ENCODE measurements at places on chromosomes 3 and 15.

DNA sequence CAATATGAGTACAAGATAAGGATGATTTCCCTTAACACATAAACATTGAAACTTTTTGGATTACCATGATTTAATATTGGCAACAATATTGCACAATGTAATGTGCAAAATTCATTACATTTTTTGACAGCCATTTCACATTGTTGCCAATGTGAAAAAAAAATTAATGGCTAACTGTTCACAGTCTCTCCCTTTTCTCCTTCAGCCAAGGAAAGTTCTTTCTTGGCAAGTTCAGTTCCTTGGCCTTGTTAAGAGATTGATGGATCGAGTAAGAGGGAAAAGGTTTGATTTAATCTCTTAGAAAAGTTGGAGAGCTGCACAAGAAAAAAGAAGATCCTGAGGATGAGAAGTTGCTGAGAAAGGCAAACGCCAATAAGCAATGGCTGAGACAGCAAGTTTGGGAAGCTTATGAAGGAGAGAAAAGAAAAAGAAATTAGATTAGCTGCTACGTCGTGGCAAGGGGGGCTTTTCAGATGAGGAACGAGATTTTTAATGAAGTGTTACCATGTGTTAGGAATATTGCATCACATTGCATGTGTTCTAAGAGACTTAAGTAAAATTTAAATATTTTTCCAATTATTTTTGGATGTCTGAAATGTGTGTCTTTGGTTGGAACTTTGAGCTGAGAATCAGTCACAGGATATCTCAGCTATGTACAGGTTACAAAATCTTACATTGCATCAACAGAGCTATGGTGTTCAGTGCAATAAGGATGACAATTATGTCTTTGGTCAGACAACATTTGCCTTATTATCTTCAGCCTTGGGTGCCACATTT is 61.4 kb upstream of the ZNF280D start:
- DNase-seq: no peak

DNA sequence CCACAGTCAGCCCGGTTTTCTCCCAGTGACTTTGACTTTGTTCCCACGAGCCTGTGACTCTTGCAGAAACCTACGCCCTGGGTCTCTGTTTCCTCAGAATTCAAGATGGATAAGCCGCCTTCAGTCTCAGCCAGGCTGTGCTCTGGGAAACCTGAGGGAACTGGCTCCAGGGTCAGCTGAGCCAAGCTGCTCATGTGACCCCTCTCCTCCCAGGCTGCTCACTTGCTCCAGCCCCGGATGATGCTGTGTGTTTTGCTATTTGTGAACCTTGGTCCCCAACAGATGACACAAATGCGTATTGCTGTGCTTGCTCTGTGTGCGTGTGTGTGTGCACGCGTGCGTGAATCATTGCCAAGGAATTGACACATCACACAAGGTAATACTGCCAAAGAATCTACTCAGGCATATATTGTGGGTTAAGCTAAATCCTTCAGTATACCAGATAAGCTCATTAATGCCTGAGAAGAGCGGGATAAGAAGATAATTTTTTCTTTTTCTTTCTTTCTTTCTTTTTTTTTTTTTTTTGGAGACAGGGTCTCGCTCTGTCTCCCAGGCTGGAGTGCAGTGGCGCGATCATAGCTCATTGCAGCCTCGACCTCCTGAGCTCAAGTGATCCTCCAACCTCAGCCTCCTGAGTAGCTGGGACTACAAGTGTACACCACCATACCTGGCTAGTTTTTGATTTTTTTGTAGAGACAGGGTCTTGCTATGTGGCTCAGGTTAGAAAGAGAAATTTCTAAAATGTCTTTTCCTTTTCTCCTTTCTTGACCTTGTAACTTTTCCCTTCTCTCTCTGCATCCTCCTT is 29.2 kb upstream of the UMPS start:
- DNase-seq: no peak

DNA sequence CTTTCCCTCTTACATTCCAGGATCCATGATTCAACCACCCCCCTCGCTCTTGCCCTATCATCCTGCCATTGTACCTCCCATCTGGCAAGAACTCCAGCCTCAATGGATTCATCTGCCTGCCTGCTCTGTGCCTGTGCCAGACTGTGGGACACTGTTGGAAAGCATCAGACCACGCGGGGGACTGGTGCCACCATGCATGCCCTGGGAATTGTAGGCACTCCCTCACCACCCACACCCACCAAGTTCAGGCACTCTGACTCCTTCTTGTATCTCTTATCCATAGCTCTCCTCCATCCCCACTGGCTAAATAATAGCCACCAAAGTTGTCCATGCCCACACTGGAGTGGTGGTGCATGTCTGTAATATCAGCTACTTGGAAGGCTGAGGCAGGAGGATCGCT is 143.8 kb downstream of the TPRA1 start:
- no peak for DNase-seq

DNA sequence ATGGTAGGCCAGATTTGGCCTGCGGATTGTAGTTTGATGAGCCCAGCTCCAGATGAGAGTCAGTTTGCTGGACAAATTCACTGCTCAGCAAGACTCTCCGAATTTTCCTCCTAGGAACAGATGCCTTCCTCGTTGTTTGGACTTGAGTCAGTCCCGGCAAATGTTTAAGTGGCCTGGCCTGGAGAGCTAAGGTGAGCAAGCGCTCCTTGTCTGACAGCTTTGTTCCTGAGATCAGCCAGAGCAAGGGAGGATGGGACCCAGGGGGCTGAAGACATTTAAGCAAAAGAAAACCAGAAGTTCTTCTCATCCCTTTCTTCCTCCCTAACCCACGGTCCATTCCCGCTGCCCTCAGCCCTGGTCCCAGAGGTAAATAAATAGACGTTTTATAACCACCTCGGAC is 40.3 kb downstream of the POLR2M start:
- no peak for DNase-seq

DNA sequence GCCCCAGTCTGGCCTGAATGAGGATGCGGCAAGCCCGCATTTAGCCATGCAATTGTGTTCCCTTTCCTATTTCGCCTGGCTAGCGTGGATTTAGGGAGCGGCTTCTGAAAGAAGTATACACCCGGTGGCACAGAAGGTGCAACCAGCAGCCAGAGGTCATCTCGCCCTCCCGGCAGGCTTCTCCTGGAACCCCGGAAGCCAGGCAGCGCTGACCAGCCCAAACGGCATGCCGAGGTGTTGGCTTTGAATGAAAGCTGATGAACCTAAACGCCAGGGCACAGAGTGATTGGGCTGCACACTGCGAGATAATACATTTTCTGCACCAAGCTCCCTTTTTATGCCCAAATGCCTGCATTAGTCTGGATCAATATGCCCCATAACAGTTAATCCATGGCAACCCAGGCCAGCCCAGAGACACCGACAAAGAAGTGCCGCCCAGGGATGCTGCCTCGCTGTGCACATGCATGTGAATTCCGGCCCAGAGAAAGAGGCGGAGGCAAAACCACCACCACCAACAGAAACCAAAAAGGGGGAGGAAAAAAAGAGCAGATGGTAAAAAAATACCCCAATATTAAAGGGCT is 1.4 kb downstream of the SRGAP3 start:
- DNase-seq: no peak

DNA sequence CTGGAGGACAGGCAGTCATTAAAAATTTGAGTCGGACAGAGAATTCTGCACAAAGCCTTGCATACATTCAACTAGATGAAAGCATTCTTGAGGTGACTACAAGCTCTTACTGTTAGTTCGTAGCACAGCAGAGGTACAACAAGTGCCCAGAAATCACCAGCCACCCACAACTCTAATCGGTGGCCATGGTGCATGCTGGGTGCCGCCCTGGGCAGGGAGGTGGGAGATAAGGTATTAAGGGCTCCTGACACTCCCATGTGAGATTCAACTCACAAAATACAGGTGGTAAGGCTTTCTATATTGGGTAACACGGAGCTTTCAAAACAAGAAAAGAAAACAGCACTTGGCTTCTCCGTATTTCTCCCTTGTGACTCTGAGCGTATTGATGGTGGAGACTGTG is 66.0 kb downstream of the MEIS2 start:
- no peak for DNase-seq

DNA sequence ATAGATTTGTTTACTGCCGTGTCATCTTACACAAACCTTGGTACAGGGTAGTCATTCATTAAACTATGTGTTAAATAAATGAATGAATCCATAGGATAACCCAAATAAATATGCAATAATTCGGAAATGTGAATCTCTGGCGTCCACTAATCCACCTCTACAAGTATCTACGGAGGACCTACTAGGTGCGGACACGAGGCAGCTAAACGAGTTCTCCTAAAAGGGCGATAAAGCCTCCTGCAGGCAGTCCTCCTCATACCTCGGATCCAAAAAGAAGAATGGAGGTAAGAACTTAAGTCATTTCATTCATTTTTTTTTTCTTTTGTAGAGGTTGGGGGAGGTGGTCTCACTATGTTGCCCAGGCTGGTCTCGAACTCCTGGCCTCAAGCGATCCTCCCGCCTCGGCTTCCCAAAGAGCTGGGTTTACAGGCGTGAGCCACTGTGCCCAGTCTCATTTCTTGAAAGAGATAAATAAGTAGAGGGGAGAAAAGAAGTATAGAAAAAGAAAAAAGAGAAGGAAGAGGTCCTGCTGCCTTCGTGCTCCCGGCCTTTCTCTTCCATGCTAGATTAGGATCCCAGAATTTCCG is 706 bp upstream of the RPL35A start:
- DNase-seq: no peak

DNA sequence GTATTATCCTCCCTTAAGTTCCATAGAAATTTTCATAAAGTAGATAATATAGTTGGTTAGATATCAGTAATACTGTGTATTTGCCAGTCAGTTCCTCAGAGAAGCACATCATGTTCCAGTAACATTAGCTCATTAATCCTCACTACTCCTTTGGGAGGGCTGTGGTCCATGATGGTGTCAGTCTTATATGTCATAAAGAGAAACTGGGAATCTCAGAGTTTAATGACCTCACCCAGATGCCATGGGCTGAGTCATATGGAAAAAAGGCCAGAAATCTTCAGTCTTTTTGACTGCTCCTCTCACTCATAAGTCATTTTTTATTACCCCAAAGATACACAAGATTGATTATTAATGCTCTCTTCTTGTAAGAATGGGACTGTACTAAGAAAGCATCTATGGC is 188.6 kb downstream of the CHL1 start:
- no peak for DNase-seq

- DNase-seq: no peak
These were observed 1.2 kb downstream of the GPR15 start for GRCh38 chr3:98532709-98533571.

DNA sequence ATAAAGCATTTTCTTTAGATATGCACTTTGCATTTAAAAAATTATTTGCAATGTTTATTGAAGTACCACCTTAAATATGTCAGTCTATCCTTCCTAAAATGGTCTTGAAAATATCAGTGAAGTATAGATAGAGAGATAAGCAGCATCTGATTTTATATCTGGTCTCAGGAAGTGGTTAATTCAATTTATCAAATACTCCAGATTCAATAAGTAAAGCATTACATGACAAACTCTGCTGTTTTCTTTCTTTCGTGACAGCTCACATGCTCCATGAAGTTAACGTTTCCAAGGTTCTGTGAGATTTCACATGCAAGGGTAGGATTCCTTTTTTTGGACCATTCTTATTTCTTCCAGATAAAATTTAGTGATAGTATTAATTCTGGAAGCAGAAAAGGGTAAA is 775.4 kb upstream of the ROBO1 start:
- DNase-seq: no peak

DNA sequence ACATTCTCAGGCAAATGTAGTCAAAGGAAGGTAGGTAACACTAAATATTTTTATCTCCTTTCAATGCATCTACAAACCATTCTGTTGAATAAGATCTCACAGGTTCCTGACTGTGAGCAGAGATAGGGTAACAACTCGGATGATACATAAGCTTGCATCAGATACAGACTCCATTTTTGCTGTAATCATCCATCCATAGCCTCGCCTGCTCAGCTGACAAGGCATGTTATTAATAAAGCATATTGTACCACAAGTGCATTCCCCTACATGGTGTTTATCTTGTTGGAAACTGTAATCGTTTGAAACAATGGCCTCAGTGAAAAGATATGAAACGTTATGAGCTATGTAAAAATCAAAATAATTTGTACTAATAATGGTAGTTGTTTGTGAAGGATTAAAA is 35.4 kb upstream of the TCF12 start:
- DNase-seq: no peak

GRCh38 chr3:149934524-149934923 is 36.2 kb downstream of the PFN2 start:
- DNase-seq: no peak

DNA sequence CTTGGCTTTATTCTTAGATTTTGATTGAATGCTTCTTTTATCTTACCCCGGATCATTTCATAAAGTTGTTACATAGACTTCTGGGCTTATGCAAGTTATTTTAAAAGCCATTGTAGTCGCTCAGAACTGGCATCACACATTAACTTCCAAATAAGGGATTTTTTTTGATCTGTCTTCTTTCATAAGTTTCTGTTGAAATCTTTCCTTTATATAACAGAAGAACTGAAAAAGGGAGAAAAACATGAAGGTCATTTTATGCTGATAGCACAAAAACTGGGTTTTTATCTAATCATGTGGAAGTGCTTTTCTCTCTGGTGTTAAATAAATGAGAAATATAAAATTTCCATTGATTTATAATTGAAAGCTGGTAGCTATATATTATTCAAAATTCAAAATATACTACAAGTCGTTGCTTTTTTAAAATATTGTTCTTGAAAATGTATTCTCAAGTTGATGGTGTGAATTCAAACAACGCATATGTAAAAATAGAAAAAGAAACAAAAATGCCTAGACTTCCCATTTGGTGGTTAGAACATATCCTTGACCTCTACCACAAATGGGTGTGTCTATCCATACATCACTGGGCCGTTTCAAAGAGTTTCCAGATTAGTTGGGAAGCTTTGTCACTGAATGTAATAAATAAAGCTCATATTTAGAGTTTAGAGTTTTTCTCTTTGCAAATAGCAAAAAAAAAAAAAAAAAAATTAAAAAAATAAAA is 258.3 kb upstream of the ZPLD1 start:
- no peak for DNase-seq

- no peak for DNase-seq
These were observed 72.0 kb upstream of the KLF13 start for GRCh38 chr15:31254431-31255175.

DNA sequence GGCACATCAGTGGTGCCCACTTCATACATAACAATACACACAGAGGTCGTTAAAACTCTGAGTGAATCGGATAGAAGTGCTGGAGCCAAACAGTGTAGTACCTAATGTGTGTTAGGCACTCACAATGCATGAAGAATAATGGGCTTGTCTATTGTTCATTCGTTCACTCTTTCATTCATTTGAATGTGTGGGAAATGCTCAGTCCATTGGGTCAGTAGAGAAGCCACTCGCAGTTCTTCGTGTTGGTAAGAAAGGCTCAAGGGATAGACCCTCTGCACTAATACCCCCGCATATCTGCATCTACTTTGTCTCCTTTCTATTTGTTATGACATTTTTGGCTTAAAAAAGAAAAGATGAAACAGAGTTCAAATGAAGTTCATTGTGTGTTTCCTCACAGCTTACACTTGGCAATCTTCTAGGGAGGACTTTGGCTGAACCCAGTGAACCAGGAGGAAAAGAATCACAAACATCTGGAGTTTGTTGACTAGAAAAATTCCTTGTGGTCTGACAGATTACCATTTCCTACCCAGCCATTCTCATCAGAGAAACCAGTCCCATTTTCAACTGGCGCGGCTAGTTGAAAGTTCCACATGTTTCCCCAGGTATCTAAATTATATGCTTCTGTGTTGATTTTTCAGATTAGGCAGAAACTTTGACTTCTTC is 32.8 kb upstream of the MFSD1 start:
- DNase-seq: no peak

- DNase-seq: no peak
These were observed 41.0 kb upstream of the IREB2 start for GRCh38 chr15:78396976-78397375.

All from thymus (tissue), 14 donors.